HEK293T (cell line): ENCODE measurements at places on chromosomes 7 and 10.

- DNase-seq = no peak
Measured at GRCh38 chr7:80324032-80324431, 187.8 kb downstream of the GNAT3 start.

DNA sequence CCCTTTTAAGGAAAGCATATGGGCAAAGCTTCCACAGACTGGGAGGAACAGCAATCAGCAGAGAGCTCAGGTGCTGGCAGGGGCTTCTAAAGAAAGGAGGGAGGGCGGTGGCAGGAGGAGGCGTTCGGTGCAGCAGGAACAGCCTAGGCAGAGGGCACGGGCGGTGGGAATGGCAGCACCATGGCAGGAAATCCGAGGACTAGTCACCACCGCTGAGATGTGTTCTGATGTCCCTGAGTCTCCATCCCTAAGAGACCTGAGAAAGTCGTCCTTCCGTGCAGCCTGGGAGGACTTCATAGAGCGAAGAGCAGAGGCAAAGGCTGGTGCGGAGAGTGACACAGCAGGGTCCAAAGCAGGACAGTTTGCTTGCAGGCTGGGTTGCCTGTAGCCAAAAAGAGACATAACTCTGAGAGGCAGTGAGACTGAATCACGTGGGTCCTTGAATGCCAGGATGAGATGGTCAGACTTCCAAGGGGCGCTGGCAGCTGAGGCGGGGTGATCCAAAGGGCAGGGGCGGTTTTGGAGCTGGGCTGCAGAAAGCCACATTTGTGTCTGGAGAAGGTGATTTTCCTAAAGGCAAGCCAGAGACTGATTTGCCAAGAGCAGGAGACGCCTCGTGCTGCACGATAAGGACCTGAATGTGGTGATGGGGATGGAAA lies 35.8 kb upstream of the GRID1 start:
- DNase-seq = no peak

GRCh38 chr10:50251394-50251793 lies at the start of gene ASAH2:
Gene ASAH2, minus strand, starts transcription at chr10:50251516. Its CDS starts 2,906 bp downstream, at chr10:50248610.
- no peak for DNase-seq

DNA sequence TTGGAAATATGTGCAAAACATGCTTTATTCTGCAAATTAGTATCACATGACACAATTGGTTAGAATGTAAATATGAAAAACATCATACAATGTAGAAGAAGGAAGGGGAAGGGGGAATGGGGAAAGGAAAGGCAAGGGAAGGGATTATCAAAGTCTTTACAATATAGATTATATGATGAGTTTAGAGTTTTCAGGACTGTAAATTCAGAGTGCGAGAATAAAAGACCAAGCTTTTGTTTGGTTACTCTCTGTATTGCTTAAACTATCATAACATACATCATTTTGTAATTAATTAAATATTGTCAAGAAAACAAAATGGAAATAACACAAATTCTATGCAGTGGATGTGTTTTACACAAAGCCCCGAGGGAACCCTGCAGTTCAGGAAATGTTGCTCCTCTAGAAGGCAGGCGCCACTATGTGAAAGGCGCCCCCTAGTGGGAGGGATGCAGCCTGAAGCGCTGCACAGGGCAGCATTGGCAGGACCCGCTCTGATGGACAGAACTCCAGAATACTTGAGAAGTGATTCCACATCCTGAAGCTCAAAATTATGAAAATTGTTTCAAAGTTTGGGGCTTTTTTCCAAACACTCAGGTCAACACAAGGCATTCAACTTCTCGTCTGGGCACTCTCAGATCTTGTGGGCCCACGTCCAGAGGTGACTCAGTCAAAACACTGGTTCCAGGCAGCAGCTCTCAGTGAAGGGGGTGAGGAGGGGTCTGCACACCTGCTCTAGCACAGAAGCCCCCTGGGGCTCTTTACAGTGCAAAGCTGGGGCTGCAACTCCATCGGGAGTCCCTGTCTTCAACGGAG lies 31.6 kb upstream of the TMEM254 start:
- peak; percentile 78 for DNase-seq

DNA sequence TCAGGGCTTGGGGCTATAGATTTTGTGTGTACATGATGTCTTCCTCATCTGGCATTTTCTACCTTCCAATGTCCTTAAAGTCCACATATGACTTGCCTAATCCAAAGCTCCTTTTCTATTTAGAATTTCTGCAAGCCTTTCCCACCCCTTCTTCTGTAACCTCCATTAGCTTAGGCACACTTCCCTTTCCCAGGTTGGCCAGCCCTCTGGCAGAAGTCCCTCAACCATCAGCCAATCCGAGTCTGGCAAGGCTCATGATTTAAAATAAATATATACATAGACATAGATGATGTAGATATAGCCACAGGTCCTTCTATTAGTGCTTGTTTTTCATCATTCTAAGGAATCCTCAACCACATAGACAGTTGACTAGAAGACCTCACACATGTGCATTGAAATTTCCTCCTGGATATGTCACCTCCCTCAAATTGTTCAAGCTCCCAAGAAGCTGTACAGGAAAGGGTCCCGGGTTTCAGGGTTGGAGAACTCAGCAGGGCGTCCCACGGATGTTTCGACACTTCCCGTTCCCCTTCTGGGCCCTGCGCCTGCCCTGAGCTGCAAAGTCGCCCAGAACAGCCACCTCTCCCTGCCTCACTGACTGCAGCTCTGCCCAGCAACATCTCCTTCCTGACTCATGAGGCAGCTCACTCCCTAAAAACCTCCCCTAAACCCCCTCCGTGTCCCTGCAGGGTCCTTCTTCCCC lies 20.4 kb upstream of the PIK3AP1 start:
- no peak for DNase-seq

GRCh38 chr7:3559278-3559677 lies 258.2 kb downstream of the SDK1 start:
- no peak for DNase-seq

- DNase-seq = no peak
Measured at GRCh38 chr7:45098983-45099839, 10.4 kb upstream of the NACAD start.

- DNase-seq = no peak
Measured at GRCh38 chr10:30437031-30437841, 3.3 kb downstream of the MAP3K8 start.

GRCh38 chr7:3732395-3733005 lies 431.4 kb downstream of the SDK1 start:
- DNase-seq = no peak

DNA sequence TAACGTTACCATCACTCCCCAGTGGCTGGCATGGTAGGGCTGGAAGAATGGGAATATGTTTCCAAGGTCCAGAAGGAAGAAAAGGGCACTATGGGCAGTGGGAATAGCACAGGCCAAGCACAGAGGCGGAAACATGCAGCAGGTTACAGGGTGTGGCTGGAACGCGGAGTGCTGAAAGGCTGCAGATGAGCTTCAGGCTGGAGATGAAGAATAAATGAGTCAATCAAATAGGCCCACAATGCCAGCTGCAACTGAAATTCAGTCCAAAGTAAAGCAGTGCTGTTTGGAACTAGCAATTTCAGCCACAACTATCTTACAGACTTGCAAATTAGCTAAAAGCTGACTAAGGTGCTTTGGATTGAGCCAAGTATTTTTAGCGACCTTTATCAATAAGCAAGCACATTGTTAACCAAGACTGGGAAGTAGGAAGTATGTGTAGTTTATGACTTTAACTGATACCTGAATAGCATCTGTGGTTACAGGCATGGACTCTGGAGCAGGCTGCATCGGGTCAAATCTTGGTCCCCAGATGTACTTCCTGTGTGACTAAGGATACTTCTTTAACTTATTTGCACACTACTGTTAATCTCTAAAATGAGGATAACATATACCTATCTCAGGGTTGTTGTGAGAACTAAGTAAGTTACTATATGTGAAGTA lies 77.5 kb upstream of the CTTNBP2 start:
- no peak for DNase-seq

DNA sequence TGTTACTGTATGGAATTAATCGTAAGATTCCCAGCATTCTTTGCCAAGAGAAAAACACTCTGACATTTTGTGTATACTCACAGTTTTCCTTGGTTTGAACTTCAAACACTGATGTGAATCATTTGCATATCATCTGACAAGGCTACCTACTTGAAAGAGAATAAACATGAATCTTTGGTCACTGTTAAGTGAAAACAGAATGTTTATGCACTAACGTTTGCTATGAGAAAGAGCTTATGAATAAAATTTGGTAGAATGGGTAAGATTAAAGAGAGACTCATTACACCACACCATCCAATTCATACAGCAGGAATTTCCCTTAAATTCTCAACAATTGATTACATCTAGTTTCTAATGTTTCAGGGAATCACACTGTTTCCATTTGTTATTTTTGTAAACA lies 46.6 kb downstream of the MACC1 start:
- no peak for DNase-seq

DNA sequence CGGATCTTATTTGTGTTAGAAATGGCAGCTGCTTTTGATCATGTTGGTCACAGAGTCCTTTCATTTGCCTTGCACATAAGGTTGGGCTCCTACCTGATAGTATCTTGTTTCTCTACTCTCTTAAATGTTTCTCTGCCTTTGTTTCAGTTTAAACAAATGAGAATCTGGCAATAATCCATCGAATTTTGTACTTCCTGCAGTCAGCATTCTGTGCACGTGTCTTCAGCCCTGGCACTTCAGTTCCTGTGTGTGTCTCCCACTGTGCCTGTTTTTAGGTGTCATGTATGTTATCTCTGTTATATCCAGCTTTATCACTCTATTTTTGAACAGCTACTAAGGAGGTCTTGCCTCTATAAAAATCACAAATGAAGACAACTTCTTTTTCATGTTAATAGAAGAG lies 28.4 kb upstream of the PTER start:
- no peak for DNase-seq

GRCh38 chr7:119594956-119595355 lies 678.0 kb upstream of the KCND2 start:
- no peak for DNase-seq

GRCh38 chr7:34354899-34355298 lies 303.1 kb upstream of the NPSR1 start:
- DNase-seq = no peak

DNA sequence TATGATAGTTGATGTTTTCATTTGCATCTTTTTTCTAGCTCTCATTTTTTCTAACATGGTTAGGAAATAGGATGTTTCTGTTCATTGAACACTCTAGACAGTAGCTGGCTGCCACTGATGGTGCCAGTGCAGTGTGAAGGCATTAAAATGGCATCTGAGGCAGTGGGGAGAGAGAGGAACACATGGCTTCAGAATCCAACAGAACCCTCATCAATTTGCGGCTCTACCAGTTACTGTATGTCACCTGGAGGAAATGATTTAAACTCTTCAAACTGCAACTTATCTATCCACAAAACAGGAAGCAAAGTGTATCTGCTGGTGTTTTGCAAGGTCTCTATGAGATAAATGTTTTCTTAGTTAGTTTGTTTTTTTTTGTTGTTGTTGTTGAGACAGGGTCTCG lies 305.2 kb upstream of the PRKCQ start:
- no peak for DNase-seq
